ENCODE measurements at places on chromosomes 1 and 21. TPM values are rescaled to one million over a fixed set of nuclear protein-coding genes. Genes with fewer than 3 reads are reported as not detected.

DNA sequence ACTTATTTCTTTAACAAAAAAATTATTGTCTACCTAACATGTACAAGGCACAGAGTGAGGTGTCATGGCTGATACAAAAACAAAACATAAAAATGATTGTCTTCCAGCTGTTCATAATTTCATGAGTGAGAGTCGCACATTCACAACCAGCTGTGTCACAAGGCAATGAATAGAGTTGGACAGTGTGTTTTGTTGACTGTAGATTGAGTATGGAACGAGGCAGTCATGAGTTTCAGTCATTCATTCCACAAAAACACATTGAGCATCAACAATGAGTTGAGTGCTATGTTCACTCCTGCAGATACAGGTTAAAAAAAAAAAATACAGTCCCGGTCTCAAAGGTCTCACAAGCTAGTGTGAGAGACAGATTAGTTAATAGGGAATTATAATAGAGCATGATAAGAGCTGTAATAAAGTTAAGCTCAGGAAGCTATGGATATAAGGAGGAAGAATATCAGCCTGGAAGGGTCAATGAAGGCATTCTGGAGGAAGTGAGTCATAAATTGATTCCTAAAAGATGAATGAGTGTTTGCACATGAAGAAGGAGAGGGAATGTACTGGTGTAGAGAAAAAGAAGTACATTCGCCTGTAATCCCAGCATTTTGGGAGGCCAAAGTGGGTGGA lies 47.8 kb upstream of the ARHGAP29 start:
- no peak for DNase-seq

DNA sequence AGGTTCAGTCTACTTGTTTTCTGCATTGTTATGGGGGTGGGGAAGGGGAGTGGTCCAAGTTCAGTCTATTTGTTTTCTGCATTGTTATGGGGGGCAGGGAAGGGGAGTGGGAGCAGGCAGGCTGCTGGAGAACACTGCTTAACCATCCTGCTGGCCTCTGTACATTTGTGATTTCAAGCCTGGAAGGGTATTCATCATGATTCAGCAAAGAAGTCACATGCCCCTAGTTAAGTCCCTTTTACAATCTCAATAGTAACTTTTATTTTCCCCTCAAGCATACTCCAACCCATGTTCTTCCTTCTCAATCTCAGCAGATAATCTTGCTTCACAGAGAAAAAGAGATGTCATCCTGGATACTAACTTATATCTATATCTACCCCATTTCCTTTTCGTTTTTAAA lies 7.9 kb downstream of the LYST start:
- DNase-seq, result no peak

- no peak for DNase-seq
Observed at GRCh38 chr1:50637460-50637859, 214.2 kb upstream of the DMRTA2 start.

DNA sequence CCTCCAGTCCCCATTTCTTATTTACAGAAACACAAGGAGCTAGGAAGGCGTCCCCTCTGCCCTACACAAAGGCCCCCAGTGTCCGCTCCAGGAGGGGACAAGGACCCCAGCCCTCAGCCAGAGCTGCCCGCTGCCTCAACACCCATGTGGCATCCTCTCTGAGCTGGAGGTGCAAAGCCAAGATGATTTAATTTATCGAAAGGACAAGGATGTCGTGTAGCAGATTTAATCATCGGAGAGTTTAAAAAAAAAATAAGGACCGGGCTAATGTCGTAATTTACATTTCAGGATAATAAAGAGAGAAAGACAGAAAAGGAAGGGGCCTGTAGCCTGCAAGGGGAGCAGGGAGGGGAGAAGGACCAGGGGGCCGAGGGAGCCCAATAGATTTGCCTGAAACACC lies 68.3 kb upstream of the CASZ1 start:
- no peak for DNase-seq

DNA sequence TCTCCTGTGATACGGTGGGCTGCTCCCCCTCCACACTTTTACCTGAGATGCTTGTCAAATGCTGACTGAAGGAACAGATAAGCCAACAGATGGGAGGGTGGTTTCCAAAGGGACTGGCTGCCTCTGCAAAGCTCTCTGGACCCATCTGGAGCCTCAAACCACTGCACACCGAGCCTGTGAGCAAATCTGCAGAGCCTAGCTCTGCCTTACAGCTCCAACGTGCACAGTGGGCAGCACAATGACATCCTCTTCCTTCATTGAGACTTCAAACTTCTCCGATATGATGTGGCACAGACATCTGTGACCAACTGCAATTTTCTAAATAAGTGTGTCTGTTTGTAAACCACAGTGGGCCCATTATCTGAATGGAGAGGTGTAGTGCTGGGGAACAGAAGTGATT lies 26.2 kb upstream of the KNCN start:
- no peak for DNase-seq

DNA sequence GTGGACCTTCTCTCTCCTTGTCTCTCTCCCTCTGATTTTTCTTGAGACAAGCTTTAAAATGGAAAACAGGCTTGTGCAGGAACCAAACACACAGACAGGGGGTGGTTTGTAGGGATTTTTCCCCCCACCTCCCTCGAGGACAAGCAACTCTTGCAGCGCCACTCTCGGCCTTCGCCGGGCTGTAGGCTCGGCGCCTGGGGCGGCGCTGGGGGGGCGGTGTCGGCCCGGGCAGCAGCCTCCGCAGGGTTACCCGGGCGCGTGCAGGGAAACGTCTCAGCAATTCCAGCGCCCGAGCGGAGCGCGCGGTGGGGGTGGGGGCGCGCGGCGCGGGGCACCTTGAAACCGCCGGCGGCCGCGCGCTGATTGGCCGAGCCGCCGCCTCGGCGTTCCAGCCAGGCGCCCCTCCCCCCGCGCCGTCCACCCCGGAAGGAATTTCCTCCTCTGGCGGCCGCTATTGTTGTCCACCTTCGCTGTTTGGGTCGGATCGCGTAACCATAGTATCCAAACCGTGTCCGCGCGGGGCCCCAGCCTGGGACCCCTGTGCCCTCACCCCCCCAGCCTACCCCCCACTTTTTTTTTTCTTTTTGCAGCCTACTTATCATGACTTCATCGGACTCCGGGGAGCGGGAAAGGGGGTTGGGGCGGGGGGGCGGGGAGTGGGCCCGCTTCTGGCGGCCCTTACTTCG lies 59.8 kb upstream of the ACOT11 start:
- DNase-seq, result peak; percentile 73

- no peak for DNase-seq
Observed at GRCh38 chr1:72649211-72649888, 367.0 kb upstream of the NEGR1 start.

GRCh38 chr1:66968574-66968973 lies 43.8 kb downstream of the MIER1 start:
- no peak for DNase-seq

GRCh38 chr1:19643602-19644394 lies at the start of gene NBL1:
Gene NBL1, plus strand, starts transcription at chr1:19644311. Its CDS starts 10,720 bp downstream, at chr1:19655031.
- peak; percentile 61 for DNase-seq

DNA sequence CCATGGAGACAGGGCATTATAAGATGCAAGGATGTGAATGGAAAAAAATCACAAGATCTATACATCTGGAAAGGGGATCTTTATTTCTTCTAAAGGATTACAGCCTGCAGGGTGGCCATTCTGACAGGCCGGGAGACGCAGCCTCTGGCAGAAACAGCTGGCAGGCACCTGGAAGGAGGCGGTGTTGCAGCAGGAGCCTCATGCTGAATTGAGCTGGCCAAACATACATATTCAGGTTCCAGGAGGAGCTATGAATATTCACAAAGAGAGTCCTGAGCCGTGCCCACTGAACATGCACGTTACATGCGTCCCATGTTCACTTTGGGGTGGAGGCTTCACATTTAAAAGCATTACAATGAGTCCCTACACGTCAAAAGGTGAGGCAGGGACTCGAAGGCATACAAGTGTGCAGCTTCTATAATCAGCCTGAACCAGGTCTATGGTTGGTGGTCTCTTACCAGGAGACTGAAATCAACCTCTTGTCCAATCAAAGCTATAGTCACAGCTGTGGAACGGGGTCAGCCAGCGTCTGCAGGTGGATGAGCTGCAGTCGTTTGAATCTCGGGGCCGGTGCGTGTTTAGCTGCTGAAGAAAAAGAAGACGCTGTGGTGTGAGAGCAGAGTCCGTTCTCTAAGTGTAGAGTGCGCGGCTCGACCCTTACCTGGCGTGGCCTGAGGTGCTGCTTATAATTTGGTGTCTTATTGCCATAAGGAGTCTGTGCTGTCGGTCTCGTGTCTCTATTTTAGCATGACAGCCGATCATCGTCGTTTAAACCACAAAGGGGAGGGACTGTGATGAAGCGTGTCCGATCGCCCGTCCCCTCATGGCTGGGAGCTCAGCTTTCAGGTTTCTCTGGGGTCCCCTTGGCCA lies 183.0 kb downstream of the ETS2 start:
- DNase-seq, result no peak

DNA sequence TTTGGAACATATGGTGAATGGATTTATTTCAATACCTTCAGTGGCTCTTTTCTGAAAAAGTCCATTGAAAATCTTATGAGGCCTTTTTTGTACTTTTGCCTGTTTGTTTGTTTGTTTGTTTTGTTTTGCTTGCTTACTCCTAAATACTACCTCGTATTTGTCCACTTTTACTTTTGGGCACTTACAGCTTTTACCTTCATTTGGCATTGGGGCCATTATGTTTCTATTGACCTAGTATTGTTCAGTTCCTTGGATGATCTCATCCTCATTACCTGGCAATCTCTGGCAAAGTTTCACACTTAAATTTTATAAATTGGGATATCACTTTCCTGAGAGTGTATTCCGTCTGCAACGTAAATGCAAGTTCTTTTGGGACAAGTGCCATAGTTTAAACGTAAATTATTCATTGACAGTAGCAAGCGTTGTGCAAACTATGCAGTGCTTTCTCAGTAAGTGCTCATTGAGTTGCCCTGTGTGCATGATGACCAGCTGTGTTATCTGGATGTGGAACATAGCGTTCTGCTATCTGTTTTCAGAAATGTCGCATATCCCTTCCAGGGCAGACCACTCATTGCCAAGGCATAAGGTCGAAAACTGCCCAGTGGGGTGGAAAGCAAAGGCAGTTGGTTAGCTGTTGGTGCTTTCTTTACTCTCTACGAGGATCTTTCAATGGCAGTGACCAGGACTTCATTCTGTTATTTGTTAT lies 51.1 kb downstream of the LRRC8D start:
- DNase-seq, result no peak

DNA sequence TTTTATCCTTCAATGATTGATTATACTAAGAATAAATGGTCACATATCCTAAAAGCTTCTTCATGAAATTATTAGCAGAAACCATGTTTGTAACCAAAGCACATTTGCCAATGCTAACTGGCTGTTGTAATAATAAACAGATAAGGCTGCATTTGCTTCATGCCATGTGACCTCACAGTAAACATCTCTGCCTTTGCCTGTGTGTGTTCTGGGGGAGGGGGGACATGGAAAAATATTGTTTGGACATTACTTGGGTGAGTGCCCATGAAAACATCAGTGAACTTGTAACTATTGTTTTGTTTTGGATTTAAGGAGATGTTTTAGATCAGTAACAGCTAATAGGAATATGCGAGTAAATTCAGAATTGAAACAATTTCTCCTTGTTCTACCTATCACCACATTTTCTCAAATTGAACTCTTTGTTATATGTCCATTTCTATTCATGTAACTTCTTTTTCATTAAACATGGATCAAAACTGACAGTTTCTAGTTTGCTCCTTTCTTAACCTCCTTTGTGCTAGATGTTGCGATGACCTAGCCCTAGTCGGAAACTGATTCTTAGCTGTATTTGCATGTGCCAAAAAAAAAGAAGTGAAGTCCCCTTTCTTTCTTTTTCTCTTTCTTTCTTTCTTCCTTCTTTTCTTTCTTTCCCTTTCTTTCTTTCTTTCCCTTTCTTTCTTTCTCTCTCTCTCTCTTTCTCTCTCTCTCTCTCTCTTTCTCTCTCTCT lies 45.1 kb downstream of the MAP3K7CL start:
- no peak for DNase-seq

DNA sequence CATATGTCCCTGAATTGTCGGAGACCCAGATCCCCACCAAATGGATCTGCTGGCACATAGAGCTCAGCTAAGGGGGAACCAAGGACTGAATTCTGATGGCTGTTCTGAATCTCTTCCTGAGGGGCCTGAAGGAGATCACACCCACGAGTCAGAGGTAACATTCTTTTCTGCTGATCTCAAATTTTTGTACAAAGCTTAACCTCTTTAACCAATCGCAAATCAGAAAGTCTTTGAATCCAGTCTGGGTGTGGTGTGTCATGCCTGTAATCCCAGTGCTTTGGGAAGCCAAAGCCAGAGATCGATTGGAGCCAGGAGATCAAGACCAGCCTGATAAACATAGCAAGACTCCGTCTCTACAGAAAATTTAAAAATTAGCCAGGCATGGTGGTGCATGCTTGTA lies 62.8 kb upstream of the PRRC2C start:
- no peak for DNase-seq

DNA sequence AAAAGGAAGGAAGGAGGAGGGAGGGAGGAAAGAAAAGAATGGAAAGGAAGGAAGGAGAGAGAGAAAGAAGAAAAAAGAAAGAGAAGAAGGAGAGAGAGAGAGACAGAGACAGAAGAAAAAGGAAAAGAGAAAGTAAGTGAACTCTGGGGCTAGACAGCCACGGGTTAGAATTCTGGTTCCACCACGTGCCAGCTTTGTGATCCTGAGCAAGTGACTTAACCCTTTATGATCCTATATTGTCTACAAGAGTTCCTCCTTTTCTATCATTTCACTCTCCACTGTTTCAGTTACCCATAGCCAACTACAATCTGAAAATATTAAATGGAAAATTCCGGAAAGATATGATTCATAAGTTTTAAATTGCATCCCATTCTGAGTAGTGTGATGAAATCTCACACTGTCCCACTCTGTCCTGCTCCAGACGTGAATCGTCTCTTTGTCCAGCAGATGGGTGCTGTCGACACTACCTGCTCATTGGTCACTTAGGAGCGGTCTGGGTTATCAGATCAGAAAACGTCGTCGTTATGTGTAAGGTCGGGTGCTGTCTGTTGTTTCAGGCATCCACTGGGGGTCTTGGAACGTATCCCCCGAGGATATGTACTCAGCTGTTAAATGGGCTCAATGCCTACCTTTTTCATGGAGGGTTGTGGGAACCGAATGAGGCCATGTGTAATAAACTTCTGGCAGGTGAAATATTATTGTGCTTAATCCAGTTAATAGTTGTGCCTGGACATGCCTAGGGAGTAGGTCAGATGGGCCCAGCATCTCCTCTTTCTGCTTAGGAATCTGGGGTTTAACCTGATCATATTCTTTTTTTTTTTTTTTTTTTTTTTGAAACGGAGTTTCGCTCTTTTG lies 19.1 kb downstream of the TMEM51 start:
- no peak for DNase-seq

- DNase-seq, result no peak
Observed at GRCh38 chr1:171245458-171246064, 2.7 kb upstream of the FMO1 start.

DNA sequence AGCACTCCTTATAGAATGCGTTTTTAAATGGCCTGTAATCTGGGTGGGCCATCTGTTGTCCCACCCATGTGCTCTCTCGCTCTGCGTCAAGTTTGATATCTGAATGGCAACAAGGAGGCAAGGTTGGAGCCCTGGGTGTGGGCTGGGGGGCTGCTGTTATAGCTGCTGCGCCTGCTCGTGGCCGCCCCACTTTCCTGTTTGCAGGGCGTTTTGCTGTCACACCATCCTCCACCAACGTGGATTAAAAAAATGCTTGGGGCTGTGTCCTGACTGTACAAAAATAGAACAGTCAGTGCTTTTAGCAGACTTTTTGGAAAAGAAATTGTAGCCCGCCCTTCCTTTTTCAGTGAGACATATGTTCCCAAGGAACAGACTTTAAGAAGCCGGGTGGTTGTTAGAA lies 25.4 kb downstream of the UMODL1 start:
- no peak for DNase-seq

Gene NHLH2
- total RNA-seq, result not detected

Gene ST6GALNAC3
- total RNA-seq, result 0.33 TPM

Gene FCRL2
- not detected for total RNA-seq

Gene OLFML2B
- 0.22 TPM for total RNA-seq

Gene HMGCS2
- not detected for total RNA-seq

Gene KRTAP19-1
- total RNA-seq, result not detected

Gene KCNK2
- not detected for total RNA-seq

All from CD8-positive, alpha-beta memory T cell (primary cell).